Activated naive CD4-positive, alpha-beta T cell treated with anti-CD3 and anti-CD28 coated beads, Interleukin-2, amount 10 ng/mL, durations not matched to agents 7 days and 5 days (primary cell): ENCODE measurements at places on chromosomes 1 and 21.

DNA sequence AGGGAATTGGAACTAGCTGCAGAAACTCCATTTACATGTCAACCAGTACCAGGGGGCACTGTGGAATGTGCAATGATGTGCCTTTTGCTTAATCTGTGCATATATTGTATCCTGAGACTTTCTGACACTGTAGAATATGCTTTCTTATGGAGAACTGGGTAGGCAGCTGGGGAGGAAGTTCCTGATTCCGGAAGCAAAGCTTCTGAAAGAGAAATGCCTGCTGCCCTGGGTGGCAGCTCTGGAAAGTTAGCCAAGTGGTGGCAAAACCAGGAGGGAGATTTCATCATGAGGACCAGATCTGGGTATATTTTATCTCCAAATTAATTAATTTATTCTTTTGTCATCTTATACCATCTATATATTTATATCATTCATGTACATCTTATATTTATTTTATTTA lies 116.7 kb downstream of the XCL2 start:
- H3K27me3 ChIP-seq = peaks cover 19% of the 10 kb centered on the region
- no peaks in the 10 kb centered on the region for H3K36me3 ChIP-seq
- no peak overlapping the region for H3K4me3 ChIP-seq
- H3K27ac ChIP-seq = no peak overlapping the region
- DNase-seq = no peak

DNA sequence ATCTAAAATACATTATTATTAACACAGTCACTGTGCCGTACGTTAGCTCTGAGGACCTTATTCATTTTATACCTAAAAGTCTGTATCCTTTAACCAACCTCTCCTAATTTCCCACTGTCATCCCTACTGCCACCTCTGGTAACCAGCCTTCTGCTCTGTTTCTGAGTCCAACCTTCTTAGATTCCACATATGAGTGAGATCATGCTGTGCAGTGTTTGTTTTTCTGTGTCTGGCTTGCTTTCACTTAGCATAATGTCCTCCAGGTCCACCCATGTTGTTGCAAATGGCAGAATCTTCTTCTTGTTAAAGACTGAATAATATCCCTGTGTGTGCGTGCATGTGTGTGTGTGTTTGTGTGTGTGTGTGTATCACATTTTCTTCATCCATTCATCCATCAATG lies 64.2 kb downstream of the ETS2 start:
- no peaks in the 10 kb centered on the region for H3K4me1 ChIP-seq
- no peak overlapping the region for H3K4me3 ChIP-seq
- H3K27me3 ChIP-seq = peaks cover 18% of the 10 kb centered on the region
- DNase-seq = no peak

GRCh38 chr21:39874206-39874605 lies 7.0 kb downstream of the PCP4 start:
- DNase-seq = no peak
- H3K27me3 ChIP-seq = no peaks in the 10 kb centered on the region
- H3K4me3 ChIP-seq = no peak overlapping the region

- H3K4me1 ChIP-seq = no peaks in the 10 kb centered on the region
- no peak for DNase-seq
- no peak overlapping the region for H3K27ac ChIP-seq
- H3K36me3 ChIP-seq = no peaks in the 10 kb centered on the region
- H3K27me3 ChIP-seq = peaks cover 27% of the 10 kb centered on the region
Observed at GRCh38 chr1:231192620-231193163, 30.8 kb downstream of the TRIM67 start.

GRCh38 chr1:33080373-33080772 lies 580 bp upstream of the AZIN2 start:
- peaks cover 26% of the 10 kb centered on the region for H3K4me1 ChIP-seq
- no peak for DNase-seq
- H3K4me3 ChIP-seq = peak overlapping the region; percentile 73
- peaks cover 32% of the 10 kb centered on the region for H3K27me3 ChIP-seq
- no peaks in the 10 kb centered on the region for H3K36me3 ChIP-seq

- H3K4me3 ChIP-seq = no peak overlapping the region
- no peaks in the 10 kb centered on the region for H3K4me1 ChIP-seq
- DNase-seq = no peak
- no peaks in the 10 kb centered on the region for H3K36me3 ChIP-seq
- peaks cover 17% of the 10 kb centered on the region for H3K27me3 ChIP-seq
Observed at GRCh38 chr1:229864686-229865230, 202.3 kb upstream of the GALNT2 start.

DNA sequence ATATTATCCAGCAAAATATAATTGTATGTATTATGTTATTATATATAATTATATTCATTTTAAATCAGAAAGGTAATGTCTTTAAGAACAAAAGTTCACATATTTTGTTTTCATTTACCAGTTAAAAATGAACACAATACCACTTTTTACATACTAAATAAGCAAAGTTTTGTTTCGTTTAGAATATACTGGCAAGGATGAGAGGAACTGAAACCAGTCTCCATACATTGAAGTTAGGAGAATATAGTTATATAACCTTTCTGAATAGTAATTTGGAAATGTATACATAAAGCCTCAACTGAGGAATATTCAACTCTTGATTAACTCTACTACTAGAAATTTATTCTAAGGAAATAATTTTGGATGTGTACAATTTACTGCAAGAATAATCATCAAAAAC lies 110.5 kb downstream of the ZNF644 start:
- H3K27me3 ChIP-seq = no peaks in the 10 kb centered on the region
- H3K36me3 ChIP-seq = peaks cover 22% of the 10 kb centered on the region
- DNase-seq = no peak
- H3K4me3 ChIP-seq = no peak overlapping the region
- no peak overlapping the region for H3K27ac ChIP-seq

DNA sequence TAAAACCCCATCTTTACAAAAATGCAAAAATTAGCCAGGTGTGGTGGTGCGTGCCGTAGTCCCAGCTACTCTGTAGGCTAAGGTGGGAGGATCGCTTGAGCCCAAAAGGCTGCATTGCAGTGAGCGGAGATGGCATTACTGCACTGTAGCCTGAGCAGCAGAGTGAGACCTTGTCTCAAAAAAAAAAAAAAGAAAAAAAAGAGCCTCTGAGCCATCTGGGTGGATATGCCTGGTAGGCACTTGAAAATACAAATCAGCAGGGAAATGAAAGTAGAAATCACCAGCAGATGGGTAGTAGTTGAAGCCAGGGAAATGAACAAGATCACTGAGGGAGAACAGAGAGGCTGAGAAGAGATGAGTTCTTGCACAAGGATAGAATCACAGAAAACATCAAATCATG lies 131.0 kb upstream of the HMCN1 start:
- no peaks in the 10 kb centered on the region for H3K4me1 ChIP-seq
- no peak overlapping the region for H3K27ac ChIP-seq
- no peaks in the 10 kb centered on the region for H3K36me3 ChIP-seq
- no peak for DNase-seq
- H3K27me3 ChIP-seq = no peaks in the 10 kb centered on the region

GRCh38 chr1:8600336-8600735 lies 217.1 kb downstream of the RERE start:
- no peak overlapping the region for H3K27ac ChIP-seq
- H3K4me3 ChIP-seq = no peak overlapping the region
- DNase-seq = no peak
